ENCODE measurements at places on chromosomes 12 and 14.

DNA sequence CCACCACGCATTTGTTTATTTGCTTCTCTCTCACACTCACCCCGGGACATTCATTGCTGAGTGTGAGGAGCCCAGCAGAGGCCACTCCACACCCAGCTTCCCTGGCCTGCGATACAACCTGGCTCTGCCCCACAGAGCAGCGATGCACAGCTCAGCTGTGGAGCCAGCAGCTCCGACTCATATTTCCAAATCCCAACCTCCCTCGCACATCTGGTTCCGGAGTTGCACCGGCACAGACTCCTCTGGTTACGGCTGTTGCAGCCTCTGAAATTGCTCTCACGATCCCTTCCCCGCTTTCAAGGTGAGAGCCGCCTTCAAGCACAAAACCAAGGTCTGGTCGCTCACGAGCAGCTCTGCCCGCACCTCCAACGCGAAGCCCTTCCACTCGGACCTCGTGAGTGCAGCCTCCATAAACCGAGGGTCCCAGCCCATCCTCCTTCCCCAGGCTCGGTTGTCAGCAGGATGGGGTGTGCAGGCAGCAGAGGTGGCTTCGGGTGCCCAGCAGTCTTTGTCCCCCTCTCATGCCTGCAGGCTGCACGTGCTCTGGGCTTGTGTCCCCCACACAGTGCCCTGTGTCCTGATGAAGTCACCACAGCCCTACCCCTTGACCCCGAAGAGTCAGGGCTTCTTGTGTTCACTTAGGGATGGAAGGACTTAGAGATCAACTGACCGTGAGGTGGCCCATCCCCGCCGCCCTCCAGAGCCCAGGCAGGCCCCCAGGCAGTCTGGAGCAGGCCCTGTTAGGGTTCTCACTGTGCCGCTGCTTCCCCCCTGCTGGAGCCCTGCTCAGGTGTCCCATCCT is 184.3 kb downstream of the ADGRD1 start:
- no peak for DNase-seq

- DNase-seq: no peak
Measured at GRCh38 chr14:89379891-89380820, 36.9 kb downstream of the FOXN3 start.

GRCh38 chr12:56629459-56630179 is 507 bp downstream of the BAZ2A start:
- no peak for DNase-seq

DNA sequence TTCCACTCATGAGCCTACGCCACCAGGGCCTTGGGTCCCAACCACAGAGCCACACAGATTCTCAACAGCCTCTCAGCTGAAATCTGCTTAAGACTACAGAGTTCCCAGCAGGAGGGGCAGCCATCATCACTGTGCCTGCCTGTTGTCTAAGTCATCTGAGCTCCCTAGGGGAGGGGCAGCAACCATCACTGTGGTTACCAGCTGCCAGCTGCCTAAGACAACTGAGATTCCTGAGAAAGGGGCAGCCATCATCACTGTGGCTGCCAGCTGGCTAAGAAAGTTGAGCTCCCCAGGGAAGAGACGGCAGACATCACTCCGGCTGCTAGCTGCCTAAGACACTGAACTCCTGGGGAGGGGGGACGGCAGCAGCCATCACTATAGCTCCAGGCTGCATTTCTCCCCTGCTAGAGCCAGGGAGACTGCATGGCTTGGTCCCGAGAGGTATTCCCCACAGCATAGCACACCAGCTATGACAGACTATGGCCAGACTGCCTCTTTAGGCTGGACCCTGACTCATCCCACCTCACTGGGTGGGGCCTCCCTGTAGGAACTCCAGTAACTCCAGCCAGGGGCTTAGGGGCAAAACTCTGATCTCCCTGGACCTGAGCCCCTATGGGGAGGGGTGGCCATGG is 37.2 kb upstream of the C14orf132 start:
- DNase-seq: no peak

- no peak for DNase-seq
Measured at GRCh38 chr14:104872469-104873341, 7.6 kb downstream of the CEP170B start.

Measured in GF-D8 (cell line).